CD4-positive, alpha-beta T cell treated with Interleukin-4 for 4 hours (primary cell): ENCODE measurements at places on chromosomes 11 and 22.

DNA sequence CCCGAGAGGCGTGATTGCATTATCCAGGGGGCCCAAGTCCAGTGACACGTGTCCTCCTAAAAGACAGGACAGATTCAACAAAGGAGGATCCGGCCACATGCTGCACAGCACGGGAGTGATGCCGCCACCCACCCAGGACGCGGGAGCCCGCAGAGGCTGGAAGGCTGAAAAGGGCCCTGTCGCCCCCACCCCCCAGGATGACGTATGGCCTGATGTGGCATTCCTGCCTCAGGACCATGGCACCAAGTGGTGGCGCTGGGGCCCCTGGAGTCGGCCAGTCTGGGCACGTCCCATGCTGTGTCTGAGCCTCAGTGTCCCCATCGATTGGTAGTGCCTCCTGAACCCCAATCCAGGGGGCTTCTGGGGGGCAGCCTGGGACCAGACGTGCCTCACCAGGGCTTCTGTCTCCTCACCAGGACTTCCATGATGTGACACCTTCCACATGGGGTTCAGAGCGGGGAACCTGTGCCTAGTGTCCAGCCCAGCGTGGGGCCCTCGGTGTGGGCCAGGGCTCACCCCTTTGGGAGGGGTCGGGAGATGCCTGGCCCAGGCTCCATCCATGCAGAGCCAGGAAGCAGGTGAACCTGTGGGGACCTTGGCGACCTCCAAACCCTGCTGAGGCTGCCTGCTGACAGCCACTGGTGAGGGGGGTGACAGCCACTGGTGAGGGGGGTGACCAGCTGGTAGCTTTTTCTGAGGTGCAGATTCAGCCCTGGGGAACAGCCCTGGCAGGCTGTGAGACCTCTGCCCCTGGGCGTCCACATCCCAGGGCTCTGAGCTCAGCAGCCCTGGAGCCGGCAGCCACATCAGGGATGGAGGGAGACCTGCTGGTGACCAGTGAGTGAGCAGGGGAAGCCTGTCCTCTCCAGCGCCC lies 75.3 kb downstream of the KCNQ1 start:
- no peak for DNase-seq

GRCh38 chr11:117484156-117484555 lies 156.5 kb downstream of the CEP164 start:
- DNase-seq, result no peak

DNA sequence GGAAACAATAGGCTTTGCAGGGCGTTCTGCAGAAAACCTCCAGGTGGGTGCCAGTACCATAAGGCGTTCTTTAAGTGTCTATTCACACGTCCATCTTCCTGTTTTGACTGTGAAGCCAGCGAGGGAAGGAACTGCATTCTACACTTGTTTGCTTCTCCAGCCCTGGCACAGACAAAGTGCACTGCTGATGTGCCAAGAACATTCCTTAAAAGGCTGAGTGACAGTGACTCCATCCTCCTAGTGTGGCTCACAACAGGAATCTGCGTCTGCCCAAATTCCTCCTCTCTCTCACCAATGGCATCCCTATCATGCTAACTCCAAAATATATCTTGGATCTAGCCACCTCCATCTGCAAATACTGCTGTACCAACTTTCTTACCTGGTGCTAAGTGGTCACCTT lies 407.4 kb upstream of the SYN3 start:
- no peak for DNase-seq

- DNase-seq, result no peak
Observed at GRCh38 chr22:47190957-47191670, 428.7 kb downstream of the TBC1D22A start.

- DNase-seq, result no peak
Observed at GRCh38 chr22:23562186-23562585, 17.9 kb downstream of the IGLL1 start.

DNA sequence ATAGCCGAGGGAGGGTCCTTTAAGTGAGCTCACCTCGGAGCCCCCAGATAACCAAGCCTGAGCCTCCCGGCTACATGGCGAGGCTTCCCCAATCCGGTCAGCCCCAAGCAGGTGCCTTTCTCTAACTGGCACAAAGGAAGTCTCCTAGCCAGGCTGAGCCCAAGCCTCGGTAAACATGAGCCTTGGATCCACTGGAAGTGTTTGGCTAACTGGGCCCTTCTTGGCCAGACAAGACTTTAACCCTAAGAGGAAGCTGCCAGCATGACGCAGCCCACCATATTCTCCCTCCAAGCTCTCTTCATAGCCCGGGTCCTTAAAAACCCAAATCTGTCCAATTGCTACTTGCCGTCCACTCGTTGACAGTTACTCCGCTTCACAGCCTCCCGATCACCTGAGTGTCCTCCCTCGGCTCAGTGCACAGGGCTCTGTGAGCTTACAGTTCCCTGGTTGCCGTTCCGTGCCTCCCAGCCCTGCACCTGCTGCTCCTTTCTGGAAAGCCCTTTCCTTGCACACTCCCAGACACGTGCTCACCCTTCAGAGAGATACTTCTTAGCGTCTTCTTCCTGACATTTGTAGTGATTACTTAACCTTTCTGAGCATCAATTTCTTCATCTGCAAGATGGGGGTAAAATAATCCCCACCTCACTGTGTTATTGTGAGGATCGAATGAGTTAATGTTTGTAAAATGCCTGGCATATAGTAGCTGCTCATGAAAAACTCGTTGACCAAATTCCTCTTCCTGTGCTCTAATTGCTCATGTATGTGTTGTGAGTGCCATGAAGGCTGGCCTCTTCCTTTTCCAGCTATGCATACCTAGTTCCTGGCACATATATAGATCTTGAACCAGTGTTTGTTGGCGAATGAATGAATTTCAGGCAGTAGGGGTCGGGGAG lies 25.6 kb downstream of the TXN2 start:
- no peak for DNase-seq

DNA sequence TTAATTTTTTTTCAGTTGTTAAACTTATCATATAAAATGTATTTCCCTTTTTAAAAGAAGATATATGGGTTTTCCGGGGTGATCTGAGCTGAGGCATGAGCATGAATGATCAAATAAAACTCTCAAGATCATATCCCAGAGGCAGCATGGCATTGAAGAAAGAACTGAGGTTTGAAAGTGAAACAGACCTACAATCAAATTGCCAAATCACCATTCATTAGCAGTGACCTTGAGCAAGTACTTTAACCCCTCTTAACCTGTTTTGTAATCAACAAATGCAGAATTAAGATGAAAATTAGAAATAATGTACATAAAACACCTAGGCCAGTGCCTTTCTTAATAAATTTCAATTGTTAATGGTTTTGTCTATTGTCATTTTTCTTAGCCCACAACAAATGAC lies 116.0 kb downstream of the RBFOX2 start:
- no peak for DNase-seq

GRCh38 chr11:86800076-86800959 lies at the start of gene PRSS23:
Gene PRSS23, plus strand, starts transcription at chr11:86800542. Its CDS starts 7,102 bp downstream, at chr11:86807644.
- DNase-seq, result peak; percentile 6

- DNase-seq, result no peak
Observed at GRCh38 chr11:108606495-108607160, 13.1 kb upstream of the EXPH5 start.

GRCh38 chr11:112644410-112645131 lies 316.6 kb upstream of the NCAM1 start:
- no peak for DNase-seq

DNA sequence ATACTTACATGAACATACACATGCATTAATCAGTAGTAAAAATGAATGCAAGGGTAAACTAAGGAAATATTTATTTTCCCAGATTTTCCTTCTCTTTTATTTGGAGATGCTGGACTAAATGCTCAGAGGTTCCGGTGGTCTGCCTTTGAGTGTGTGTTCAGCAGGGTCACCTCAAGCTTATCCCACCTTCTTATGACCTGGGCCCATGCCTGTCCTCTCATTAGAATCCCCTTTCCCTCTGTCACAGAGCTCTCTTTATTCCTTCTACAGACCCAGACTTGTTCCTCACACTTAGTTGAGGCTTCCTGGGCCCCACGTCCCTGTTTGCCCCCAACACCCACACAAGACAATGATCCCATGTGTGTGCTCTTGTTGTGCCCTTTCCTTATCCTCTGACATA lies 61.6 kb upstream of the TOP3B start:
- no peak for DNase-seq

- no peak for DNase-seq
Observed at GRCh38 chr11:98061858-98062257, 958.9 kb upstream of the CNTN5 start.

- no peak for DNase-seq
Observed at GRCh38 chr11:73945396-73945795, 5.4 kb upstream of the DNAJB13 start.

GRCh38 chr11:42012271-42012670 lies 552.8 kb upstream of the LRRC4C start:
- DNase-seq, result no peak

- no peak for DNase-seq
Observed at GRCh38 chr22:43985532-43985931, 30.3 kb downstream of the SAMM50 start.

DNA sequence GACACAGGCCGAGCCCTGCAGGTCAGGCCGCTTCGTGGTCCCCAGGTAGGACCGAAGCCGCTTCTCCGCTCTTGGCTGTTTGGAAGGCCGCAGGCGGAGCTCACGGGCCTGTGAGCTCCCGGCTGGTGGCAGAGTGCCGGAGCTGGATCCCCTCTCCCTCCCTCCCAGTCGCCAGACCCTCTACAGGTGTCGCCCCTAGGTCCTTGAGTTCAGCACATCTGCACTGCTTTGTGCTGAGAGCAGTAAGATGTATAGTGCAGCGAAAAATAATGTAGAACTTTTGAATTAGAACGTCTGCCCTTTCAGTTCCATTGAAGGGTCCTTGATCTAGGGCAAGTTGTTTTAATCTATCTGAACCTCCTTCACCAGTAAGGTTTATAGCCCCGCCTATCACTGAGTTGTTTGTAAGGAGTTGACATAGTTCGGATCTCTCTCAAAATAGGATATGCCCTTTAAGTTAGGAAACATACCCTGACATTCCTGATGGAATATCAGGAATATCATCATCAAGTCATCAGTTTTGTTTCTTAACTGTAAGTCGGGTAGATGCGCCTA lies 419 bp downstream of the ANKRD49 start:
- DNase-seq, result peak; percentile 6

GRCh38 chr22:36201630-36202319 lies at the start of gene APOL4:
Gene APOL4, minus strand, starts transcription at chr22:36201809. Its CDS starts 75 bp downstream, at chr22:36201734.
- DNase-seq, result no peak

DNA sequence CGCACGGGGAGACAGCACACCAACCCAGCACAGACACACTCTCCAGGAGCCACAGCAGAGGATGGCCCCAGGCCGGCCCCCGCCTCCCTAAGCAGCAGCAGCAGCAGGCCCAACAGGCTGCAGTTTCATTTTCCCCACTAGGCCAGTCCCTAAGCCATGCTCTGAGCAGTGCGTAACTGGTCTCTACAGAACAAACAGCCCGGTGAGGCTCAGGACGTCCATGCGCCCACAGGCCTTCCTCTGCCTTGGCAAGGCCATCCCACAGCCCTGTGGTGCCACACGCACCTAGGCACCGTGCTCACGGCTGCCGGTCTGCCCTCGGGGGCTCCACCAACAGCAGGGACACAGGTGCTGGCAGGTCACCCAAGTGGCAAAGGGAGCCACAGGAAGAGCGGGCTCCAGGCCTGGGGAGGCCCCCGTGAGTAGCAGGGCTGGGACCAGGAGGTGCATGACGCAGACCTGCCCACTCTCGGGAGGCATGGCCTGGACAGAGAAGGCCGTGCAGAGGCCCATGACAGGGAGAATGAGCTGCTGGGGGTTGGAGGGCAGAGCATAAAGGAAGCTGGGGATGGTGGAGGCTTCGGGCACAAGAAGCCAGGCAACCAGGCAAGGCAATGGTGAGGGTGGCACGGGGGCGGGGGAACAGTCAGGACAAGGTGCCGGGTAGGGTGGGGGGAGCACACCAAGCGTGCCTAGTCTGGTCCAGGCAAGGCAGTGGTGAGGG lies 1.4 kb upstream of the MOB2 start:
- no peak for DNase-seq

DNA sequence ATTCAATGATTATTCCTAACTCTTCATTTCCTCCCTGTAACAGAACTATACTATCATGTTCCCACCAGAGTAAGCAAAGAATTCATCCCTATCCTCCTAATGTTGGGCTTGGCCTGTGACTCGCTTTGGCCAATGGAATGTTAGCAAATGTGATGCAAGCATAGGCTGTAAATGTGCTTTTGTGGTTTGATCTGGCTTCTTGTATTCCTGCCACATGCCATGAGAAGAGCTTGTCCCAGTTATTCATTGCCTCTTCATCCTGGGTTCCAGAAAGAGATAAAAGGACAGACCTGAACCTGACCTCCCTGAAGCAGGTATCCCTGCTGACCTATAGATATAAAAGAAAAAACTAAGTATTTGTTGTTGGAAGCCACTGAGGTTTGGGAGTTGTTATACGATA lies 51.0 kb downstream of the SYTL2 start:
- no peak for DNase-seq

- DNase-seq, result no peak
Observed at GRCh38 chr11:102946237-102946636, 9.3 kb downstream of the MMP13 start.

DNA sequence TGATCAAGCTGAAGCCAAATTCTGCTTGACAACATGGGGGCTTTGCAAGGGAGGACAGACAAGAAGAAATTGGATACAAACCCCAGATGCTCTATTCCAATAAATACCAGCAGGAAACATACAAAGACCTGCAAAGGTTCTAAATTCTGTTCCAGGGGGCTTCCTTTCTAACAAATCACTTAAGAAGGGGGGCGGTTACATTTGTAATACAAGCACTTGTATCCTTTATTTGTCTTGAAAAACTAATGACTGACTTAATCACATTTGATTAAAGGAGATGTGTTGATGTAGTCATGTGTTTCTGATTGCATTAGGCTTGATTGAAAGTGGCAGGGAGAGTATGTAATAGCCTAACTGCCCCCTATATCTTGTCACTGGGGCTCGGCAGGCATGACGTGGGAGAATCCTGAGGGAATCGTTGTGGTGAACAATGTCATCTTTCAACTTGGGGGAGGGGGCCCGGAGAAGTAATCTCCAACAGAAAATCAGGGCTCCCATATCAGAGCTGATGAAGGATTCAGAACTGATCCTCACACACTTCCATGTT lies 361.7 kb downstream of the INSC start:
- DNase-seq, result no peak

DNA sequence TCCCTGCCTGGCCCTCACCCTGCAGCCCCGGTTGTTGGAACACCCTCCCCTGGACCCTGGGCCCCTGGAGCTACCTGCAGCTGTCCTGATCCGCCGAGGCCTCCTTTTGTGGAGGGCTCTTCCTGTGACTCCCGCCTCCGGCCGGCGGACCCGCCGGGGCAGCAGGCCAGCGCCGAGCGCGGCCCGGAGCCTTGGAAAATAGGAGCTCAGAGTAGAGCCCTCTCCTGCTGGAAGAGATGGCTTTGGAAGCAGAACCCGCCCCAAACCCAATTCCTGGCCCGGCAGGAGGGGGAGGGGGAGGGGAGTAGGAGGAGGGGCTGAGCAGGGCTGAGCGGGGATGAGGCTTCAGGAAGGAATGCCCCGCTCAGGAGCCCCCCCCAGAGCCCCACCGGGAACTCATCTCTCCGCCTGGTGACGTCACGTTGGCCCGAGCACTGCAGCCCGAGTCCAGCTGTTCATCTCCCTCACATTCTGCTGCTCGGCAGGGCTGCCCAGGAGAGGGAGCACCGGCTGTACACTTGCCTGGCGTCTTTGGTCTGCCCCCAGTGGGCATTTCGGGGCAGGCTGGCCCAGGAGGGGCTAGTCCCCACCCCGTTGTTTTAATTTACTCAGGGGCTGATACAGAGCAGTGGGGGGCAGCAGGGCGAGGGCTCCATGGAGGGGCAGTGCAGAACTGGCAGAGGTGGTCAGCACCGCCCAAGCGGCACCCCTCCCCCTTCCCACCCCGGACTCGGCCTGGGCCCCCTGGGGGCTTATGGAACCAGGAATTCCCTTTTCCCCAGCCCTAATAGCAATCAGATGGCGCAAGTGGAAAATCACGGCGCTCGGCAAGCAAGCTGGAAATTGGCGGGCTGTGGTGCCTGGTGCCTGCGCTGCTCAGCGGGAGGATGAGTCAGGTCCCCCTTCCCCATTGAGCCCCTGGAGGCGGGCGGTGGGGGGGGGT lies at the start of gene MRGPRF:
Gene MRGPRF (minus strand): TSS at position 238 of the 943 bp plus-strand sequence. CDS start 3,345 bp downstream, outside the sequence.
- DNase-seq, result no peak
